Astrocyte (in vitro differentiated cells and primary cell): ENCODE measurements at places on chromosomes 11 and 22.

DNA sequence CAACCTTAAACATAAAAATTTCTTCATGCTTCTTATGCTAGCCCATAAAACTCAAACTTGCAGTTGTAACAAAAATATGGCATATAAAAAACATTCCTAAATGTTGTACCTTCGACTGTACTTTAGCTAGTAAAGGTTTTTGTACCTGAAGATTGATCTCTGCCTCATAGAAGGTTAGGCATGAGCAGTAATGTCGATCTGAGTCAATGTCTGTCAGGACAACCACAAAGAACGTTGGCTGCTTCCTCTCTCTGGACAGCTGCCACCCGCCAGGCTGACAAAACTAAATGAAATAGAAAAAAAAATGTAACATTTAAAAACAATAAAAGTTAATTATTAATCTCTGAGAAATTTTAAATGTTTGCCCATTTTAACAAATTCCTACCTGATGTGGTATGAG lies 251.3 kb downstream of the SBF2 start:
- peak; percentile 16 for DNase-seq

DNA sequence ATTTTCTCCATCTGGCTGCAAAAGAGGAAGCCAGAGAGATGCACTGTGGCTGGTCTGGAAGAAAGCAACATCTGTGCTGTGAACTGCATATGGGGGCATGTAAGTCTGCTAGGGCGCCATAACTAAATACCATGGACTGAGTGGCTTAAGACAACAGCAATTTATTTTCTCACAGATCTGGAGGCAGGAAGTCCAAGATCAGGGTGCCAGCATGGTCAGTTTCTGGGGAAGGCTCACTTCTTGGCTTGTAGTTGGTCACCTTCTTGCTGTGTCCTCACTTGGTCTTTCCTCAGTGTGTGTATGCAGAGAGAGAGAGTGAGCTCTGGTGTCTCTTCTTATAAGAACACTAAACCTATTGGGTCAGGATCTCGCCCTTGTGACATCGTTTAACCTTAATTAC lies 34.9 kb upstream of the POLD3 start:
- no peak for DNase-seq

DNA sequence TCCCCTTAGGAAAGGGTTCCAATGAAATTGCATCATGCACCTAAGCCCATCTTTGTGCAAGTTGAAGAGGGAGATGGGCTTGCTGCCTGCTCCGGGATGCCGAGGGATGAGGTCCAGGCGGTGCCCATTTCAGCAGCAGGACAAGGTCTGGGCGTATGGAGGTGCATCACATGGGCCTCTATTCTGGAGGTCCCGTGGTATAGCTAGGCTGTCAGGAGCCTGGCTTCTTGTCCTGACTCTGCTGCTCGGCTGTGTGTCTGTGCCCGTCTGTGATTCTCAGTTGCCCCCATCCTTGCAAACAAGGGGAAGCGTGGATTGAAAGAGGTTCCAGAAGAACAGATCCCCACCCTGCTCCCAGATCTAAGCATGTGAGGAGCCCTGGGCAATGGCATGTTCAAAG lies 130.0 kb downstream of the OSBP2 start:
- no peak for DNase-seq

DNA sequence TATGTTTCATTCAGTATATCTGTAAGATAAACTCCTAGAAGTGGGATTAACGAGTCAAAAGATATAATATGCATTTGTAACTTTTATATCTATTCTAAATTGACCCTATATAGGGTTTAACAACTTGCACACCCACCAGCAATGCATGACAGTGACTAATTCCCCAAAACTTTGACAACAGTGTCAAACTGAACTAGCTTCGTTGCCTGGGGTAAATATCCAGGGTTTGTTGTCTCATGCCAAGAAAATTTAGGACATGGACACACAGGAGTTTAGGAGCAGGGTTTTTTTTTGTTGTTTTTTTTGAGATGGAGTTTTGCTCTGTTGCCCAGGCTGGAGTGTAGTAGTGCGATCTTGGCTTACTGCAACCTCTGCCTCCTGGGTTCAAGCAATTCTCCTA lies 5.1 kb downstream of the SNU13 start:
- no peak for DNase-seq

GRCh38 chr22:40580631-40581030 lies 55.9 kb downstream of the MRTFA start:
- no peak for DNase-seq

GRCh38 chr11:72119198-72119597 lies 6.7 kb upstream of the ANAPC15 start:
- DNase-seq: no peak

- no peak for DNase-seq
These were observed 60.6 kb downstream of the PTPRJ start for GRCh38 chr11:48040830-48041444.

DNA sequence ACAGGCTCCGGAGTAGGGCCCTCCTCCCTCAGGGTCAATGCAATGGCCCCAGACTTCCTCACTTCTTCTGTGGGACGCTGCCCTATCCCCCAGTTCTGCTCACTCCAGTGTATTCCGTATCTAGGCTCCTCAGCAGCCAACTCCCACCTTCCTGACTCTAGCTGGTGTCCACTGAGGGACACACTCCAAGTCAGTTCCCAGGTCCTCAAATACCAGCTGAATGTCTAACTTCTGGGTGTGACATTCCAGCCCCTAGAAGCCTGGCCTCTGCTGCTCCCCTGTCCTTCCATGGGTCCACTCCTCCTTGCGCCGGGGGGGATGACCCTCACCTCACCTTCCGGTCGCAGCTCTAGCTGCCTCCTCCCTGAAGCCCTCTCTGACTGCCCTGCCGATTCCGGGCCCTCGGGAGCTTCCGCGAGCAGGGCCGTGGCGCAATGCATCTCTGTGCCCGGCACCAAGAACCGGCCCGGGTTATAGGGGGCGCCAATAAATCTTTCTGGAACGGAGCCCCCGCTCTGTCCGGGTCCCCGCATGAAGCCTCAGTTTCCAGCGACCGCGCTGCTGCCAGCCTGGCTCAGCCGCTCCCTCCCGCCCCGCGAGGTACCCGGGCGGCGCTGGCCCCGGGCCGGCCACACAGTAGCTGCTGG lies 15.4 kb downstream of the BAD start:
- no peak for DNase-seq

DNA sequence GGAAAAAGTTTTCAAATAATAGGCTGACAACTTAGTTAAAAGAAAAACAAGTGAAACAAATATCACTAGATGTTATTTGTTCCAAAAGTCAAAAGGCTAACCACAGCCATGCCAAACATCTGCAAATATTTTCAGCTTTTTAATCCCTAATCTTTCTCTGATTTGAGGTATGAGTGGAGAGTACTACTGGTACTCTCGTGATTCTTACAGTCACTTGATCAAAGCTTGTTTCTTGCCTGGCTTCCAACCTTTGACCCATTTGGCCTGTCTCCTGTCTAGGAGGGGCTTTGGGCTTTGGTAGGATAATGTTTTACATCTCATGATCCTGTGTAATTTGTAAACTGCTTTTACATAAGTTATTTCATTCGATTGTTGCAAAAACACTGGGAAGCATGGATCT lies 301.8 kb upstream of the SORL1-AS1 start:
- no peak for DNase-seq

GRCh38 chr11:8011981-8012444 lies 24.9 kb downstream of the EIF3F start:
- peak; percentile 94 for DNase-seq

GRCh38 chr11:75492181-75492820 lies 33.4 kb downstream of the GDPD5 start:
- DNase-seq: no peak

- peak; percentile 39 for DNase-seq
These were observed 75.9 kb downstream of the FAM83F start for GRCh38 chr22:40070701-40071100.
